ENCODE measurements at places on chromosomes 7 and 10. TPM values are rescaled to one million over a fixed set of nuclear protein-coding genes. Genes with fewer than 3 reads are reported as not detected.

- no peak for DNase-seq
These were observed 98.4 kb downstream of the OSBPL3 start for GRCh38 chr7:24881623-24882022.

- no peak for DNase-seq
These were observed 10.6 kb downstream of the ZYX start for GRCh38 chr7:143391462-143392404.

DNA sequence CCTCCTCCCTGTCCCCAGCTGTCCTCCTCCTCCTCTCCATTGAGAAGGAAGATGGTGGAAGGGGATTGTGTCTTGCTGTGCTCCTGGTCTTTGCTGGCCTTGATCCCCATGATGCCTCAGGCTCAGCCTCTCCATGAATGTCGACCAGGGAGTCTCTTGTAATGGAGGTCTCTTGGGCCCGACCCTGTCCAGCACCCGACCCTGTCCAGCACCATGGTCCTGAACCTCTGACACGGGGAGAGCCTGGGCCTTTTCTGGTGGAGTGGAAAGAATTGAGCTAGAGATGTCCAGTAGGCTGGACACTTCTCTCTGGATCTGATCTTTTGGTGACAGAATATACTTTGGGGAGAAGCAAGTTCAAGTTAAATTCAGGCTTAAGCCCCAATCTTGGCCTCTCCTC, 42.3 kb upstream of the HMX3 start:
- no peak for DNase-seq

Gene NMT2
- 13.7 TPM for total RNA-seq

- no peak for DNase-seq
These were observed 280.9 kb upstream of the AKR1E2 start for GRCh38 chr10:4545062-4545461.

- no peak for DNase-seq
These were observed 248.8 kb upstream of the ZMIZ1 start for GRCh38 chr10:78820007-78820362.

Gene COL13A1
- not detected for total RNA-seq

- DNase-seq: no peak
These were observed 139.5 kb upstream of the STK17A start for GRCh38 chr7:43443381-43443780.

Gene SPAM1
- total RNA-seq: not detected

DNA sequence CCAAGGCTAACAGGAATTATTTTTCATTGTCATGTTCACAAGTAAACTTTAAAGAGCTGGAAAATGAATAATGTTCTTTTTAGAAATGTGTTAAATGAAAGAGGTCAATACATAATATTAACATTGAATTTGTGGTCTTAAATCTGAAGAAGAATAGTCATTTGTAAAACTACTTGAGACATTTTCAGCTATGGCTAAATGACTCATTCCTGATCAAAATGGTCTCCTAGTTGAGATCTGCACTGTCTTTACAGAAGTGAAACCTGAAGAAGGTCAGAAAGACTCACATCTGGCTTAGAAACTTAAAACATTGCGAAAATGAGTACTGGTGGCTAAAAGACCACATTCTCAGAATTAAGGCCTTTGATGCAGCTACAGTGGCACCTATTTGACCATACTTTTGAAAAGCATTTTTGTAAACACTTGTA, 5.9 kb downstream of the PIK3CG start:
- DNase-seq: peak; percentile 63

- no peak for DNase-seq
These were observed 303.3 kb downstream of the GPR37 start for GRCh38 chr7:124462249-124462648.

DNA sequence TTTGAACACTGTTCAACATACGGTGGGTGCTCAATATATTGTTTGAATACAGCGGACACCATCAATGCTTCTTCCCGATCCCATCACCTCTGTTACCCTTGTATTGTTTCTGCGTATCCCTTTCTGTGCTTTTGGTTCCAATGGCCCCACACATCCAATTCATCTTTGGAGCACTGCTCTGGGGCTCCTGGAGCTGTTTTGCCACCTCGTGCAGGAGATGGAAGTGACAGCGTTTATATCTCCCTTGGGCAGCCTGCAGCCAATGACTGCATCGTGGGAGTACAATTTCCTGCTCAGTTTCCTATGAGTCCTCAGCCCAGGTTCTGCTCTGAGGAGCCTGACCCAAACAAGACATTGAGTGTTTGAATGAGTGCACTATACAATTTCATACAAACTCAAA, 50.2 kb upstream of the PIK3CG start:
- DNase-seq: no peak

DNA sequence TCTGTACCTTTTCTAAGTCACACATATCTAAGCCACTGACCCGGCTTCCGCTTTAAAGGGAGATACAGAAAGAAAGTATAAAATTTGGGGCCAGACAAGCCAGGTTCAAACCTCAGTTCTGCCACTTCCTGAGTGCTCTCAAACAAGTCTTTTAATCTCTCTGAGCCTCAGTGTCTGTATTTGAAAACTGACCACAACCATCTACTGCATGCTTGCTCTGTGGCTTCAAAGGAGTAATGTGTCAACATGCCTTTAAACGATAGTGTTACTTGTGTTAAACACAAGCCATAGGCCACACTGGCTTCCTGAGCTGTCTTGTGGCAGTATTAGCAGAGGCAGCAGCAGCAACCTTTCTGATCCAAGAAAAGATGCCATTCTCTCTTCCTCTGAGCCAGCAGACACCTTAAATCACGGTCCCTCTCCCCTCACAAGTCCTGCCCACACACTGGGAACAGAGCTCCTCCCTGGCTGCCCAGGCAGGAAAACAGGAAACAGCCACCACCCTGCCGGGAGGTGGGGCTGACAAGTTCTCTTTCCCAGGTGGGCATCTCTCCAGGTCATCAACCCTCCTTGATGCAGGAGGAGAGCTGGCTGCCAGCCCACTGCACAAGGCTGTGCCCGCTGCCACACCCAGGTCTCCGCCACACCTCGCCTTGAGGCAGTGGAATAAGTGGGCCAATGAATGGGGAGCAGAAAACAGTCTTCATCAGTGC, 10.7 kb downstream of the HIP1 start:
- peak; percentile 73 for DNase-seq

Gene CHCHD3
- total RNA-seq: 76.2 TPM

Gene MARVELD1
- 5.6 TPM for total RNA-seq

DNA sequence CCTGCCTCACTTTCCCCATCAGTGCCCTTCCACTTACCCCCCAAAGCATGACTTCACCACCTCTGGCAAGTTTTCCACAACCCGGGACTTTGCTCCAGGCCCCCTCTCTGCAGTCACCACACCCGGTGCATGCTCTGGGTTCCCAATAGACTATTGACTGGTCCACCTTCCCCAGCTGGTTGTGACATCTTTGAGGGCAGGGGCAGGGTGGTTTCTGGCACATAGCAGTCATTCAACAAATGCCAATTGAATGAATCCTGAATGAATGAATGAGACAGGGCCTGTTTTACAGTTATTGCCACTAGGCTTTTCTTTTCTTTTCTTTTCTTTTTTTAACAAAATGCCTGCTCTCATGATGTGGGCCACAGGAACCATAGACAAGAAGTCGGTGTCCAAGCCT, 28.8 kb upstream of the DOCK1 start:
- DNase-seq: no peak

All from activated CD4-positive, alpha-beta T cell treated with anti-CD3 and anti-CD28 coated beads, Interleukin-2, amount 10 ng/mL, durations not matched to agents 24 days and 14 days (primary cell).